ENCODE measurements at places on chromosomes 6 and 20. TPM values are rescaled to one million over a fixed set of nuclear protein-coding genes. Genes with fewer than 3 reads are reported as not detected.

EPB41L1 gene
- total RNA-seq, result 0.99 TPM

FOXO3 gene
- total RNA-seq, result 8.0 TPM

FAM209B gene
- not detected for total RNA-seq

EEF1A2 gene
- total RNA-seq, result 0.27 TPM

OVOL2 gene
- not detected for total RNA-seq

E2F1 gene
- total RNA-seq, result 79.6 TPM

GRCh38 chr20:13784271-13784892 is 337 bp downstream of the ESF1 start:
- peaks cover 19% of the 10 kb centered on the region for H3K36me3 ChIP-seq
- H3K27ac ChIP-seq, result peak overlapping the region; percentile 94
- H3K4me1 ChIP-seq, result peaks cover 36% of the 10 kb centered on the region

GRCh38 chr6:147262946-147263345 is 58.7 kb downstream of the STXBP5 start:
- no peak overlapping the region for H3K27ac ChIP-seq
- no peaks in the 10 kb centered on the region for H3K27me3 ChIP-seq
- peaks cover 8% of the 10 kb centered on the region for H3K4me1 ChIP-seq
- H3K4me3 ChIP-seq, result no peak overlapping the region

DNA sequence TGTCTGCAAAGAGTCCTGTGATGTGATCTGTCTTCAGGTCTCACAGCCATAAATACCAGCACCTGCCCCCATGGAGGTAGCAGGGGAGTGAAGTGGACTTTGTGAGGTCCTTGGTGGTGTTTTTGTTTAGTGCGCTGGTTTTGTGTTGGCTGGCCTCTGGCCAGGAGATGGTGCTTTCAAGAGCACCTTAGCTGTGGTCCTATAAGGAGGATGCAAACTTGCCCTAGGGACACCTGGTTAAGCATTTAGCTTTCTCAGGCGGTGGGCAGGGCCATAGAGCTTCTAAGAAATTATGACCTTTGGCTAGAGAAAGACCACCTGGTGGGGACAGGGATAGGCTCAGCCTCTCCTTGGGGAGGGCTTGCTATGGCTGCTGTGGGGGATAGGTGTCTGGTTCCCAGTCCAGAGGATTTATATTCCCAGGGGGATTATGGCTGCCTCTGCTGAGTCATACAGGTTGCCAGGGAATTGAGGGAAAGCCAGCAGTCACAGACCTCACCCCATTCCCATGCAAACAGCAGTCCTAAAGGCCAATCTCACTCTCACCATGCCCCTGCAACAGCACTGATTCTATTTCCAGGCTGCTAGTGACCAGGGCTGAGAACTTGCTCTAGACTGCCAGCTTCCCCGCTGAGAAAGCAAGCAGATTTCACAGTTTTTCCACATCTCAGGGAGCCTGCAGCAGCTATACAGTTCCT is 259.3 kb downstream of the TFAP2B start:
- H3K27ac ChIP-seq, result no peak overlapping the region
- no peaks in the 10 kb centered on the region for H3K27me3 ChIP-seq
- no peaks in the 10 kb centered on the region for H3K36me3 ChIP-seq
- no peaks in the 10 kb centered on the region for H3K4me1 ChIP-seq

DNA sequence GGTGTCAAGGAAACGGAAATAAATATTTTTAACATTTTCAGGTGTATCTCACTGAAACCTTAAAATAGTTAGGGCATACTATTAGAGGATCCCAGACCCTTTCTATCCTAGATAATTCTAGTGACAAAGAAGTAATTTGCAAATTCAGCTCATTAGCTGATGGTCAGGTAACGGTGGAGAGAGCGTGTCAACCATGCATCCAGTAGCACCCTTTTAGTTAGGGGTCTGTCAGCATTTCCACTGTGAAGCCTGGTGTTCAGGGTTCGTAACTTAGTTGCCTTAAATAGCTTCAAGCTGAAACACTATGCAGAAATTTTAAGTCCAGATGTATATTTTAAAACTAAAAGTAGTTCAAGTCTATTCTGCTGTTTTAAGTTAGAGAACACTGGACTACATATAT is 48.5 kb upstream of the SUPT3H start:
- H3K36me3 ChIP-seq, result peaks cover 6% of the 10 kb centered on the region
- no peaks in the 10 kb centered on the region for H3K27me3 ChIP-seq
- H3K27ac ChIP-seq, result no peak overlapping the region
- H3K4me1 ChIP-seq, result peaks cover 54% of the 10 kb centered on the region

GRCh38 chr20:62714799-62715198 is 6.2 kb downstream of the NTSR1 start:
- no peak overlapping the region for H3K27ac ChIP-seq
- no peaks in the 10 kb centered on the region for H3K36me3 ChIP-seq
- no peak overlapping the region for H3K4me3 ChIP-seq
- peaks cover 11% of the 10 kb centered on the region for H3K27me3 ChIP-seq
- no peak for DNase-seq
- peaks cover 14% of the 10 kb centered on the region for H3K4me1 ChIP-seq

- H3K4me3 ChIP-seq, result peak within 1 kb of the TSS; percentile 68
- H3K36me3 ChIP-seq, result no peaks in the 10 kb centered on the region
- peak within 1 kb of the TSS; percentile 70 for H3K27ac ChIP-seq
- DNase-seq, result no peak
- peaks cover 2% of the 10 kb centered on the region for H3K4me1 ChIP-seq
Observed at GRCh38 chr6:32529697-32530430, at the start of gene HLA-DRB5. Gene HLA-DRB5 (minus strand): TSS chr6:32530287. CDS start chr6:32530224, 63 bp downstream.

DNA sequence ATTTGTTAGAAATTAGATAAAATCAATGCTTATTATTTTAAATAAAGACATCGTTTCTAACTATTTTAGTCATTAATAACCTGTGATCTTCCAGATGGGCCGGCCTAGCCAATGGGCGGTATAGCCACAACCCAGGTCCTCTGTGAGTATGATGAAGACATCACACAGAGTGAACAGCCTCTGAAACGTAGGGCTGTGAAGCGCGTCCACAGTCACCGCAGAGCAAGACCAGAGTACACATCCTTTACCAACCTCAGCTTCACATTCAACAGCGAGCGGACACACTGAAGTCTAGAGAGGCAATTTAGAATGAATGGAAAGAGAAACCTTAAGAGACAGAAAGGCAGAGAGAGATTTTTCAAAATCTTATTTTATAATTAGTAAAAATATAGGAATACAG is 125.0 kb upstream of the RPS6KA2 start:
- no peak for DNase-seq
- peaks cover 9% of the 10 kb centered on the region for H3K4me1 ChIP-seq
- no peak overlapping the region for H3K4me3 ChIP-seq
- no peak overlapping the region for H3K27ac ChIP-seq

GRCh38 chr6:74161380-74161779 is 465.4 kb downstream of the CD109 start:
- DNase-seq, result no peak
- no peaks in the 10 kb centered on the region for H3K4me1 ChIP-seq
- H3K27me3 ChIP-seq, result no peaks in the 10 kb centered on the region
- H3K27ac ChIP-seq, result no peak overlapping the region
- H3K36me3 ChIP-seq, result no peaks in the 10 kb centered on the region
- H3K4me3 ChIP-seq, result no peak overlapping the region

DNA sequence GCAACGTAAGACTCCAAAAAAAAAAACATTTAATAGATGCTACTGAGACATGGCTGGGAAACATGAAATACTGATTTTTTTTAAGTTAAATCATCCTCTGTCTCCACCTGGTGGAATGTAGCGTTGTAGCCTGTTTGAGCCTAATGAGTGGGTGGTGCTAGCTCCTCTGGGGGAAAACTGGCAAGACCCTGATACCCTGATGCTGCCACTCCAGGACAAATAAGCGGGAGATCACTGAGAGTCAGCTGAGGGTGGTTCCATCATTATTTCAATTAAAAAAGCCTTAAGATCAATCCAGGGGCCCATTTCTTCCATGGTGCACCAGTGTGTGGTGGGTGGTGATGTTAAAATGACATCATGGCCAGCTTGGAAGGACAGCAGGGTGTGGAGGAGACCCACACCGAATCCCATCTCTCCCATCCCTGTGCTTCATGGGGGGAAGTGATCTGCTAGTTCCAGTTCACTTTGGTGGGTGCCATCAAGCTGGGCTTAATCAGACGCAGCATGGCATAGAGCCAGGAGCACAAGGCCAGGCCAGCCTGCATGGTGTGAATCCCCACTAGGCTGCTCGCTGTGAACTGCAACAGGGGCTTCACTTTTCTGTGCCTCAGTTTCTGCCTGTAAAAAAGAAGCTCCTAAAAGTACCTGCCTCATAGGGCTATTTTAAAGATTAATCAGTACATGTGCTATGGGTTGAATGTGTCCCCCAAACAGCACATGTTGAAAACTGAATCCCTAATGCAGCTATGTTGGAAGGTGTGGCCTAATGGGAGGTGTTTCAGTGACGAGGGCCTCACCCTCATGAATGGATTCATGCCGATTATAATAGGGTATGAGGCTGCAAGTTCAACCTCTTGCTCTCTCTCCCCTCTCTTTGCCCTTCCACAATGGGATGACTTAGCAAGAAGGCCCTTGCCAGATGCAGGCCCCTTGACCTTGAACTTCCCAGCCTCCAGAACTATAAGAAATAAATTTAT is 13.0 kb upstream of the MRPS10 start:
- H3K4me3 ChIP-seq, result no peak overlapping the region
- no peak for DNase-seq
- peaks cover 1% of the 10 kb centered on the region for H3K4me1 ChIP-seq
- no peaks in the 10 kb centered on the region for H3K36me3 ChIP-seq
- no peak overlapping the region for H3K27ac ChIP-seq

DNA sequence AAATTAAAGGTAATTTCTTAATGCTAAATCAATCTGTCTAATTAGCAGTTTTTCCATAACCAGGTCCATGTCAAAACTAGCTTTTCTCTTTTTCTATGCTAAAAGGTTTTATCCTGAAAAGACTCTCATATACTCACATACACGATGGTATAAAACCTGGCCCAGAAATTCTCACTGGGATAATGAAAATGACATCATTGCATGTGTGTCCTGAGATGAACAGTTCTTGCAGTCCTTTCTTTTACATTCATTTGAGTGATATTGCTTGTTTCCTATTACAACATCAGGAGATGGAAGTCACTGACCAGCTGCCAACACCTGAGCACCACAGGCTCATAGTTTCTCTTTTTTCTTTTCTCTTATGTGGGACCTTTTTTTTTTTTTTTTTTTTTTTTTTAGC is 7.9 kb upstream of the PRELID3B start:
- H3K27me3 ChIP-seq, result peaks cover 25% of the 10 kb centered on the region
- no peak overlapping the region for H3K27ac ChIP-seq
- H3K4me3 ChIP-seq, result no peak overlapping the region
- no peak for DNase-seq
- H3K4me1 ChIP-seq, result peaks cover 8% of the 10 kb centered on the region
- no peaks in the 10 kb centered on the region for H3K36me3 ChIP-seq

GRCh38 chr6:113971741-113972140 is 793 bp upstream of the HDAC2 start:
- H3K27ac ChIP-seq, result peak overlapping the region; percentile 98
- H3K27me3 ChIP-seq, result no peaks in the 10 kb centered on the region
- H3K36me3 ChIP-seq, result peaks cover 9% of the 10 kb centered on the region
- peak overlapping the region; percentile 94 for H3K4me3 ChIP-seq

- H3K4me3 ChIP-seq, result peak overlapping the region; percentile 81
- H3K27me3 ChIP-seq, result no peaks in the 10 kb centered on the region
- H3K27ac ChIP-seq, result peak overlapping the region; percentile 96
- peaks cover 3% of the 10 kb centered on the region for H3K36me3 ChIP-seq
Observed at GRCh38 chr6:20319520-20320357, 81.9 kb upstream of the E2F3 start.

DNA sequence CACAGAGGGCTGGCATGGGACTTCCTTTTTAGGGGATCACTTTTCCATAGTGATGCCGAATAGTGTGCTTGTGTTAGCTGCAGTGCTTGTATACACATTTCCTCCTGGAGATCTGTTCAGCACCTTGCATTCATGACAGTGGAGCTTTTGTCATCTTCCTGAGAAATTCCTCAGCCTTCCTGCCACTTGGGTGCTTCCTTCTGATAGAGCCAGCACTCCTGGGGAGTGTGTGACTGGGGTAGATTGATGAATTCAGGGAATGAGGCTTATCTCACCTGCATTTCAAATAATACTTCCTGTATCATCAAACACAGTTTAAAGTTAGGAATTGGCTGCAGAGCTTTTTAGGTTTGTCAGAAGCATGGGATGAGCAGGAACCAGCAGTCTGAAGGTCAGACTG is 48.8 kb upstream of the SCGN start:
- no peaks in the 10 kb centered on the region for H3K27me3 ChIP-seq
- no peak overlapping the region for H3K27ac ChIP-seq
- H3K4me3 ChIP-seq, result no peak overlapping the region
- no peaks in the 10 kb centered on the region for H3K36me3 ChIP-seq
- no peak for DNase-seq
- H3K4me1 ChIP-seq, result peaks cover 3% of the 10 kb centered on the region

DNA sequence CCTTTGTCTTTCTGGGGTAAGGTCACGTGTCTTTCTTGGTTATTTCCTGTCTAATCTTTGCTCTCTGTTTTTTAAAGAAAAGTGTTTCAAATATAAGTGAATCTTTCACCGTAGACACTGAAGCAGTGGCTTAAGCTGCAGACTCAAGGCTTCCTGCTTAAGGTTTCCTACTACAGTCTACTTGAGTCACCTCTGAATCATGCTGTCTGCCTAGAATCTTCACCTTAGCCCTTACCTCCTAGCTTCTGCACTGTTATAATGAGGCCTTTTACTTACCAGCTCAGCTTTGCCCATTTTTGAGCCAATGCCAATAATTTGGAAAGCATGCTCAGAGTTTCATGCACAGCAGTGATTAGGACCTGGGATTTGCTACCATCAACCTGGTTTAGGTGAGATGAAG is 30.6 kb downstream of the ADGRF4 start:
- no peaks in the 10 kb centered on the region for H3K36me3 ChIP-seq
- H3K27ac ChIP-seq, result no peak overlapping the region
- no peak for DNase-seq
- no peak overlapping the region for H3K4me3 ChIP-seq

GRCh38 chr6:101231606-101232235 is 161.8 kb upstream of the GRIK2 start:
- DNase-seq, result no peak
- H3K4me1 ChIP-seq, result no peaks in the 10 kb centered on the region
- H3K4me3 ChIP-seq, result no peak overlapping the region
- H3K27ac ChIP-seq, result no peak overlapping the region

- no peak overlapping the region for H3K4me3 ChIP-seq
- no peaks in the 10 kb centered on the region for H3K4me1 ChIP-seq
- H3K27ac ChIP-seq, result no peak overlapping the region
- H3K36me3 ChIP-seq, result no peaks in the 10 kb centered on the region
- no peak for DNase-seq
Observed at GRCh38 chr6:56046576-56046975, 171.2 kb upstream of the BMP5 start.

DNA sequence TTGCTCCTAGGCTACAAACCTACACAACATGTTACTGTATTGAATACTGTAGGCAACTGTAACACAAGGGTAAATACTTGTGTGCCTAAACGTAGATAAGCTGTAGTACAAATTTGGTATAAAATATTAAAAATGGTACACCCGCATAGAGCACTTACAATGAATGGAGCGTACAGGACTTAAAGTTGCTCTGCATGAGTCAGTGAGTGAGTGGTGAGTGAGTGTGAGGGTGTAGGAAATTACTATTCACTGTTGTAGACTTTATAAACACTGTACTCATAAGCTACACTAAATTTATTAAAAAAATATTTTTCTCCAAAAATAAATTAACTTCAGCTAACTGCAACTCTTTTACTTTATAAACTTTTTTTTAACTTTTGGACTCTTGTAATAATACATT is 391.6 kb downstream of the ADGRB3 start:
- DNase-seq, result no peak
- no peak overlapping the region for H3K27ac ChIP-seq
- H3K4me1 ChIP-seq, result no peaks in the 10 kb centered on the region
- no peaks in the 10 kb centered on the region for H3K36me3 ChIP-seq
- H3K27me3 ChIP-seq, result no peaks in the 10 kb centered on the region
